ENCODE measurements at places on chromosomes 1 and 21.

GRCh38 chr1:30804352-30804751 is 46.8 kb upstream of the LAPTM5 start:
- DNase-seq = no peak

DNA sequence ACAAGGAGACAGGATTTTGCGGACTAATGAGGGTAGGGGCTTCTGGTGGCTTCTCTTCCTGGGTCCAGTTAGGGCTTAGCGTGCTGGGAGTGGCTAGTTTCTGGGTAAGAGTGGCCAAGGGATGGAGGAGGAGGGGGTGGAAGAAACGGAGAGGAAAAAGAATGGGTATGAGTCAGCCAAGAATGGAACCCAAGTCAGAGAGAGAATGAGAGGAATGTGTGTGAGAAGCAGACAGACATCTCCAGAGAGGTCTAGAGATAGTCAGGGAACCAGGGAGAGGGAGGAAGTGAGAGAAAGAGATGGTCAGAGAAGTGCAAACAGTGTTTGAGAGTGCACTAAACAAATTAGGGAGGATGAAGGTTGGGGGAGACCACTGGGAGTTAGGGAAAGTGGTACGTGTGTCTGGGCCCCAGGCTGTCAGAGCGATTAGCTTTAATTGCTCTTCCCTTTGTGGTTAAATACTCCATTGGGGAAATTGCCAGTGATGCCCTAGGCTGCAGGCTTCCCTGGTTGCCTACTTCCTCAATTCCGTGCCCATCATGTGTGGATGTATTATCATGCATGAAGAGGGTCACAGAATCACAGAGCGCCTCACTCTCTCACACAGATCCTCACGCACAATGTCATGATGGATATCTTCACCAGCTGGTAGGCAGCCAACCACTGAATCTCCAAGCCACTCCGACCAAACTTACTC is 1.4 kb downstream of the PEA15 start:
- DNase-seq = peak; percentile 85

- no peak for DNase-seq
Measured at GRCh38 chr1:223224465-223224864, 81.4 kb upstream of the TLR5 start.

DNA sequence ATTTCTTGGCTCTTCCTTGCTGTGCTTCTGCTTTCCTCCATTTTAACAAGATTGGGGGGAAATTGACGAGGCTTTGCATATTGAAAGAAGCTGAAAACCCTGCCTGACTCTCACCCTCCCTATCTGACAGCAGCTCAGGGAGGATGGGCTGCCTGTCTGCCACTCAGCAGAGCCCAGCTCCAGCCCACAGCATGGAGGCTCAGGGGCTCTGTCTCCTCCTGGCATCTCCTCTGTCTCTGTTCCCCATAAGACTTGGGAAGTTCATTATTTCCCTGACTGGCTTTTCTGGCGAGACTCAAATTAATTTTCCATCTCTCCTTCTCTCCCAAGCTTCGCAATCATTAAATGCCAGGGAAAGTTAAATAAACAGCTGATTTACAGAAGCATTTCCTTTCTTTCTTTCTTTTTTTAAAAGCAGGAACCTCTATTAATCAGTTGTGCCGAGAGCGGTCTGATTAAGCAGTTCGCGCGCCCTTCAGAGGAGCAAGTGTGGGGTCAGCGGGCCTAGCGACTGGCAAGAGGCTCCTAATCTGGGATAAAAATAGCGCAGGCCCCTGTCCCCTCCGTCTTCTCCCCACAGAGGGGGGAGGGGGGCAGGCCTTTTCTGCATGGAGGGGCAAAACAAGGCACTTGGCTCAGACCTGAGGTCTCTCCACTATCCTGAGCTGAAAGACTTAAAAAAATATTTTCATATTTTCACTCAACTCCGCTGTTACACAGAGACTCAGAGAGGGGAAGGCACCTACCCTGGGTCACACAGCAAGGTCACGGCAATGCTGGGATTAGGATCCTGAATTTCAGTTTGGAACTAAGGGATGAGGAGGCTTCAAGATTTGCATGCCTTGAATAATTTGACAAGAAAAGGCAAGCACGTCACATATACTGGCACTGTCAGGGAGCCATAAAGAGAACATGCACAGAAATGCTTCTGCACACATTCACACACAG is 170.4 kb downstream of the ACTL8 start:
- DNase-seq = no peak

GRCh38 chr1:12209495-12209832 is 20.4 kb upstream of the VPS13D start:
- no peak for DNase-seq

GRCh38 chr21:41979335-41979734 is 25.5 kb upstream of the C2CD2 start:
- no peak for DNase-seq

DNA sequence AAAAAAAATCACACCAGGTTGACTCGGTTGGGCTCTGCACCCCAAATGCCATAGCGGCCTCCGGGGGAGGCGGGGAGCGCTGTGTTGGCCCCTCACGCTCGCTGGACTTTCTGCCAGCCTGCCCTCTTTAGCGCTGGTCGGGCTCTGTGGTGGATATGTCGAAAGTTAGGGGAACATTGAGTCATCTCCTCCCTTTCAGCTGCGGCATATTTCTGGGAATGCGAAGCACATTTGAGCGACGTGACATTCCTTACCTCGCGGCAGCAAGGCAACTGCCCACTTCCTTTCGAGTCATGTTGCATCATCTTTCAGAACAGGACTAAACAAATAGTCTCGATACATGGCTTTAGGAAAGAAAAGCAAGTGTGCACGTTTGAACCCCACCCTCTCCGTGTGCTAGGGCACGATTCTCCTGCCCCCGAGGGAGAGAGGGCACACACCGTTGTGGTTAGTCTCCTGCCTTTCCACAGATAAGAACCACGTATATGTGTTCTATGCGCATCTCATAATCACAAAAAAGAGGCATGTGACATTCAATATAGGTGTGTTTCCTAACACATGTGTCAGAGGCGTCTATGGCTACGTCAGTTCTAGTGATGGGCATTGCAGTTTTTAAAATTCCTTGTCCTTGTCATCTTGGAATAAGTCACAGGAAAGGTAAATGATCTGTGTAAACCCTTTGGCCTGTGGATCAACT is 105.9 kb upstream of the SLC45A1 start:
- DNase-seq = peak; percentile 97

DNA sequence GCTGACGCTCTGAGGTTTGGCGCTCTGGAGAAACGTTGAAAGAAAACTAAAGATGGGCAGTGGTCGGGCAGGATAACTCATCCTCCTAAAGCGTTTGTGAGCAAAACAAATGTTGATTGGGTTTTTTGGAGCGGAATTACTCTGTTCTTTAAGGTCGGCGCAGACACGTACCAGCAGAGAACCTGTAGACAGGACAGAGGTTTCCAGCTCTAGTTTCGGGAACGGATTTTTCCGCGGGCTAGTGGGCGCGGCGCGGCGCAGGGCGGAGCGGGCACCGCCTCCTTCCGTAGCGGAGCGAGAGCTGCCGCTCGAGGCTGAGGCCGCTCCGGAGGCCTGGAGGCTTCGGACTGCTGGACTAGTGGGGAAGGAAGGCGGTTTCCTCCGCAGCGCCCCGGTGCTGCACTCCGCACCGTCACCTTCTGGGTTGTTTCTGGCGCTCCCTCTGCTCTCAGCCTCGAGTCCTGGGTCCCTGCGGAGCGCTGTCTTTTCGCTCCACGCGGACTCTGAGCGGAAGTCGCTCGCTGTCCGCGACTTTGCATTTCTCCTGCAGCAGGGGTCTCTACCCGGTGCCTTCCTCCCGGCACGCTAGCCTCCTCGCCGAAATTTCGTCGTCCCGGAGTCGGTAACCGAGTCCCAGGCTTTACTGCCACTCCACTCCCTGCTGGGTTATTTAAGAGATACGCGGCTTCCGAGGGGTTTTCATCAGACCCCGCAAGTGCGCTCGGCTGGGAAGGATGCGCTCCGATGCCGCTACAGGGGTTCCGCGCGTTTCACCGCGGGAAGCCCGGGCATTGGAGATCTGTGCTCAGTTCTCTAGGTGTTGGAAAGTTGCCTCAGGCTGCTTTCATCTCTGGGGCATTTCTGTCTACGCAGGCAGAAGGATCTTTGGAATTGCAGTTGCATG is 7.0 kb downstream of the FOXD2 start:
- no peak for DNase-seq

- DNase-seq = no peak
Measured at GRCh38 chr1:158095737-158096335, 84.9 kb upstream of the CD1D start.

DNA sequence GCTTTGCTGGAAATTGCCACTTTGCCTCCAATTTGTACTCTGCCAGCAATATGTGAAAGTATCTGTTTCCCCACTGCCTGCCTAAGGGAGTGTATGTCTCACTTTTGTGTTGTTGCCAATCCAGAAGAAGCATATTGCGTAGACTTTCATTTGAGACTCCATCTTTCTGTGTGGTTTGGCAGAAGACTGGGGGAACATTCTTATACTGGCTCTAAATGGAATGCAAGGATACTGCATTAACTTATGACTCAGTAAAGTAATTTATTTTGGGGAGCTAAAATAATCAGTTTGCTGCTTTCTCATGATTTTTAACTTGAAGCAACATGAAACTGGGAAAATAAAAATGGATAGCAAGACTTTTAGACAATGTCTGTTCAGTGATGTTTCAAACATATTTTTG is 107.7 kb upstream of the TMPRSS2 start:
- DNase-seq = peak; percentile 97

GRCh38 chr1:2865571-2866421 is 64.3 kb upstream of the TTC34 start:
- DNase-seq = no peak

GRCh38 chr1:51526248-51526647 is 7.2 kb upstream of the EPS15 start:
- no peak for DNase-seq

DNA sequence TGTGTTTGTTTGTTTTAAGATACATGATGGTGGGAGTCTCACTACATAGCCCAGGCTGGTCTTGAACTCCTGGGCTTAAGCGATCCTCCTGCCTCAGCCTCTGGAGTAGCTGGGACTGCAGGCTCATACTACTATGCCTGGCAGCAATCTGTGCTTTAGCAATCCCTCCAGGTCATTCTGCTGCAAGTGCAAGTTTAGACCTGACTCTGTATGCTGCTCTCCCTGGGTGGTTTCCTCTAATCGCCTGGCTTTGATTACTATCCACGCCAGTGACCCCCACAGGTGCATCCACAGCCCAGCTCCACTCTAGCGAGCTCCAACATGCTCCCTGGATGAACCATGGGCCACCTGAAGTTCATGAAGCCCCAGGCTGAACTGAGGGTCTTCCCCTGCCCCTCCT is 15.5 kb upstream of the PABPC4 start:
- no peak for DNase-seq

DNA sequence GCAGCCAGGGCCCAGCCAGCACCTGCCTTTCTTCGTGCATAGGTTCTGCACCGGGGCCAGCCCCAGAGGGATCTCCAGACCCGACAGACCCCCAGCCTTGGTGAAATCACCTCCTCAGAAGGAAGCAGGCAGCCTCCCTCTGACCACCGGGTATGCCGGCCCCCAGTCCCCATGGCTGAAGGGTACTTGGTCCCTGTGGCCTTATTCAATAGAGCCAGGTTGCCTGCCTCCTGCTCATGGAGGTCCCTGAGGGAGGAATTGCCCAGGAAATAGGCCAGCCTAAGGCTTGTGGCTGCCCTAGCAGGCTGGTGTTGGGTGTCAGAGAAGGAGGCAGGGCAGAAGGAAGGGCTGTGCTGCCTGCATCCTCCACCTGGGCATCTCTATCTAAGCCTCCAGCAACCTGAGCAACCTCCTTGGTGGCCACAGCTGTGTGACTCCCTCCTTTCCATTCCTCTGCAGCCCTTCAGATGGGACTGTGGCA is 338.2 kb upstream of the VAMP3 start:
- no peak for DNase-seq

GRCh38 chr1:72936151-72936740 is 653.9 kb upstream of the NEGR1 start:
- DNase-seq = peak; percentile 15

- no peak for DNase-seq
Measured at GRCh38 chr1:165501970-165502348, 41.8 kb upstream of the LRRC52 start.

DNA sequence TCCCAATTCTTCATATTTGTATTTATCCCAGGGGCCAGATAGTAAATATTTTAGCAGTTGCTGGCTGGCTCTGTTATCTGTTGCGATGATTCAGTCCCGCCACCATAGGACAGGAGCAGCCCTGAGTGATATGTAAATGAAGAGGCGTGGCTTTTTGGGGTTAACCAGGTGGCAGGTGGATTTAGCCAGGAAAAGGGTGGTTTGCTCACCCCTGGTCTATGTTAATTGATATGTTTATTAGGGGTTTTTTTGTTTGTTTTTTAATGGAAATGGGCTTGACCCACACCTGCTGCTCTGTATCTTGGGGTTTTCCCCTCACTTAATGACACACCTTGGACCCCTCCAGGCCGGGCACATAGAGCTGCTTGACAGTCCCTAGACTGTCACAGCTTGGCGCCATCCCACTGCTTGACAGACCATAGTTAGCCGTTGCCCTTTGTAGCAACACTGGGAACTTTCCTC is 62.8 kb downstream of the PIK3CD start:
- DNase-seq = no peak

- DNase-seq = no peak
Measured at GRCh38 chr1:95382000-95382786, 148.2 kb downstream of the RWDD3 start.

DNA sequence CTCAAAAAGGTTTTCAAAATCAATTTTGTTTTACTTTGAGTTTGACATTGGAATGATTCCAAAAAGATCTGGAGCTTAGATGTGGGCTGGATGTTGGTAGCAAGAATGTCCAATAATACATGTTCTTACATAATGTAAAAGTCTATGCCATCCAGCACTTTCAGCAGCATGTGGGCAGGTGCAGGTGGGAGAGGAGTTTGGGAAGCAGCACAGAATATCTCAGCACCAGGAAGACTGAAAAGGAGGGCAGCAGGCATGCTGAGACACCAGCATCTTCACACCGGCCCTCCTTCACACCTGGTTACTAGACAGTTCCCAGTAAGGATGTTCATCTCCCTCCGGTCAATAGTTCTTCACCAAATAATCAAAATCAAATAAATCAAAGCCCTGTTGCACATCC is 166.6 kb downstream of the ZBTB18 start:
- DNase-seq = no peak

- no peak for DNase-seq
Measured at GRCh38 chr1:165524639-165525285, 19.0 kb upstream of the LRRC52 start.

DNA sequence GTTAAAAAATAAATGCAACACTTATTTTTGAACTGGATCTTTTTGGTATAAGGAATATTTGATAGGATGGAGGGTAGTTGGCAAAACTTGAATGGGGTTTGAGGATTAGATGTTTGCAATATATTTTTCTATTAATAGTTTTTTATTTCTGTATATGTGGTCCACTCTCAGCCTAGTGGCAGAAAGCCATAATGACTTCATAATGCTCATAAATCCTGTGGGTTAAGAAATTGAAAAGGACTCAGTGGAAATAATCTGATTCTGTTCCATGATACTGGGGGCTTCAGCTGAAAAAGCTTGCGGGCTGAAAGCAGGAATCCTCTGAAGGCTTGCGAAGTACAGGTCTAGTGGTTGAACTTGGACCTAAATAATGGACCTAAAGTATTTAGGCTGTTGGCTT is 1028.6 kb upstream of the PRMT6 start:
- no peak for DNase-seq

DNA sequence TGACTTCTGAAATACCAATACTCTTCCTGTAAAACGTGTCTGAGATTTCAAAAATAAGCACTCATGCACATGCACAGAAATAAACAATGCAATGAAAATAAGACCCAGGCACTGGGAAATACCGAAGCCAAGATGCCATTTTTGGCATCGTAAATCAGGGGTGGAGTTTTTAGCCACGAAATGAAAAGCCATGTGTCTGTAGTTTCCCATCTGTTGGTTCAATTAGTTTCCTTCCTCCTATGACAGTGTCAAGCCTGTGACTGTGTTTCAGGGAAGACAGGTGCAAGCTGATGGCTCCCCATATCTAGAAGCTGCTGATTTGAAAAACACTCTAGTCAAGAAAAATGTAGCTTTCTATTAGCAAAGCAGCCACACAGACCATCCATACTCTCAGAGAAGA is 480.4 kb upstream of the CAMK1G start:
- no peak for DNase-seq
